Foreskin melanocyte (primary cell): ENCODE measurements at places on chromosomes 3 and 15.

DNA sequence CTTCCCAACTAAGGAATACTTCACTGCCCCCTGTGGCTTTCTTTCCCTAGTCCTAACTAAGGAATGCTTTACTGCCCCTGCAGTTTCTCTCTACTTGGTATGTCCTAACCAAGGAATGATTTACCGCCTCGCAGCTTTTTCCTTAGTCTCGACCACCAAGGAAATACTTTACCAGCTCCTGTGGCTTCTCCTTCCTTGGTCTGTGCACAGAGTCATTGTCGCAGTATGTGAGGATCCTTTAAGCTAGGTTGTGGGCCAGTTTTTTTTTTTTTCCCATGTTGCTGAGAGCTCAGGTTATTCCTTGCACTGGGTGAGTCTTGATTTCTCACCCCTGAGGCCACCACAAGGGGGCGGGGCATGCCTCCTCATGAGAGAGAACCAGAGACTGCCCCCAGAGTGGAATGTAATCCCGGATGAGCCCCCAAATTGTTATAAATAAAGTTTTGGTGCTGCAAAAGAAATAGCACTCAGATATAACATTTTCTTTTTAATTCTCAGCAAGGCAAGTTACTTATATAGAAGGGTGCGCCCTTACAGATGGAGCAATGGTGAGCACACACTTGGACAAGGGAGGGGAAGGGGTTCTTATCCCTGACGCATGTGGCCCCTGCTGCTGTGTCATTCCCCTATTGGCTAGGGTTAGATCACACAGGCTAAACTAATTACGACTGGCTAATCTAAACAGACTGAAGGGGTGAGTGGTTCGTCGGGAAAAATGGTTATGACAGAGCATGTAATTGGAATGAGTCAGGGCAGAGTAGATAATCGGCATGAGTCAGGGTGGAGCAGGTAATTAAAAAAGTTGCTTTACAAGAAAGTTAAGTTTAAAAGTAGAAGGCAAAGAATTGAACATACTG is 27.0 kb downstream of the NDUFB4 start:
- DNase-seq, result no peak

DNA sequence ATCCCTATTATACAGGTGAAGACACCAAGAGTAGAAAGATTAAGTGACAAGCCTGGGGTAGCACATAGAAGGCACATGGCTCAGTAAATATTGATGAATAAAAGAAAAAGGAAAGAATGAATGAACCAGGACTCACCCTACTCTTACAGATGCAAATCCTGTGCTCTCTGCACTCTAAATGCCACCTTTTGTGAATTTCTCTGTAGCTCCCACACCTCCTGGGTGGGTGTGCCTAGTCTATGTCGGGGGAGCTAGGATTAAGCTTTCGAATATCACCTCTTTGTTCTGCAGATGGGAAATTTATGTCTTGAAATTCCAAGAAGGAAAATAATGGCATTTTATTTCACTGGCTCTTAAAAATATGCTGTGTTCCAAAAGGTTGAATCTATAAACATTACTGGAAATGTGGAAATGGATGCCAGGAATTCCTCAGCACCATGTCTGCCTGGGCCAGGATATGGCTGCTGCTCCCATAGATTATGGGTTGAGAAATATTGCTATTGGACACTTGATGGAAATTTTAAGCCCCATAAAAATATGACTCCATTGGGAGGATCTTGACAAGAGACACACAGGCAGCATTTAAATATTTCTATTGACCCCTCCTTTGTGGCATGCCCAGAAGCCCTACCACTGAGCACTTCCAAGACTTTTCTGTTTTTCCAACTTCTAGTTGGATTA is 43.3 kb downstream of the CCNB2 start:
- DNase-seq, result no peak

DNA sequence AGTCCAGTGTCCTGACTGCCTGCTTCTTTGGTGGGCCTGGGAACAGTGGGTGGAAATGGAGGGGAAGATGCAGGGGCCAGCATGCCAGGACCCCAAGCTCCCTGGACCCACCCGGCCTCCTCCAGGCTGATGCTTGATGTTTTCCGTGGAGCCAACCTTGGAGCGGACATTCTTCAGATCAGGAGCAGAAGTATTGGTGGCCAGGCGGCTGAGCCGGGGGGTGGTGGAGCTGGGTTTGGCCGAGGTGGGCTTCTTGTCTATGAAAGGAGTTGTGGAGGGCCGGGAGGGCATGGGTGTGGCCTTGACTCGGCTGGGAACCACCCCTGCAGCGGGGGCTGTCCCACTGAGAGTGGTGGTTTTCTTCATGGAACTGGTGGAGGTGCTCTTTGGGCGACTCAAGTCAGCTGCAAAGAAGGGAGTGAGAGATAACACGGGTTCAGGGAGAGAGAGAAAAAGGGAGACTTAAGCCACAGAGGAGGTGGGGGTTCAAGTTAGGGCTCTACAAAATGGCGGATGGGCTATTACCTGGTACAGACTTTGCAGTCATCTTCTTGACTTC is 67.8 kb downstream of the DHX30 start:
- no peak for DNase-seq

- DNase-seq, result no peak
These were observed 975 bp downstream of the PCSK6 start for GRCh38 chr15:101488300-101489164.
